ENCODE measurements at places on chromosomes 16 and 17.
A peak's percentile ranks its signal among the peaks of the same experiment; 100 is the strongest.

DNA sequence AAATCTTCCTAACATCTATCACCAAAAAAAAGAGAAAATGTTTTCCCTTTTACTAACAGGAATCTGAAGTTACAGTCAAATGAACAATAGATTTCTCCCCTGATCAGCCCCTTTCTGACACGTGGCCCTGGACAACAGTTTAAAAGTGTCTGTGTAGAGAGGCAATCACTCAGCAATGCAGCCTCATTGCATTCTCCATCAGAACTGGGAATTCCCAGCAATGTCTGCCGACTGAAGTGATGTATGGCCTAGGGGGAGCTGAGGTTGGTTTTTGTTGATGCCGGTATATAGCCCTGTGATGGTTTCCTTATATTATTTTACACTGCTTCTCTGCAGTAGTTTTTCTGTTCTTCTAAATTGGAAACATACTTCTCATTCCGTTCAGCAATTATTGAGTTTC lies 904.3 kb upstream of the CDH8 start:
- DNase-seq: no peak

DNA sequence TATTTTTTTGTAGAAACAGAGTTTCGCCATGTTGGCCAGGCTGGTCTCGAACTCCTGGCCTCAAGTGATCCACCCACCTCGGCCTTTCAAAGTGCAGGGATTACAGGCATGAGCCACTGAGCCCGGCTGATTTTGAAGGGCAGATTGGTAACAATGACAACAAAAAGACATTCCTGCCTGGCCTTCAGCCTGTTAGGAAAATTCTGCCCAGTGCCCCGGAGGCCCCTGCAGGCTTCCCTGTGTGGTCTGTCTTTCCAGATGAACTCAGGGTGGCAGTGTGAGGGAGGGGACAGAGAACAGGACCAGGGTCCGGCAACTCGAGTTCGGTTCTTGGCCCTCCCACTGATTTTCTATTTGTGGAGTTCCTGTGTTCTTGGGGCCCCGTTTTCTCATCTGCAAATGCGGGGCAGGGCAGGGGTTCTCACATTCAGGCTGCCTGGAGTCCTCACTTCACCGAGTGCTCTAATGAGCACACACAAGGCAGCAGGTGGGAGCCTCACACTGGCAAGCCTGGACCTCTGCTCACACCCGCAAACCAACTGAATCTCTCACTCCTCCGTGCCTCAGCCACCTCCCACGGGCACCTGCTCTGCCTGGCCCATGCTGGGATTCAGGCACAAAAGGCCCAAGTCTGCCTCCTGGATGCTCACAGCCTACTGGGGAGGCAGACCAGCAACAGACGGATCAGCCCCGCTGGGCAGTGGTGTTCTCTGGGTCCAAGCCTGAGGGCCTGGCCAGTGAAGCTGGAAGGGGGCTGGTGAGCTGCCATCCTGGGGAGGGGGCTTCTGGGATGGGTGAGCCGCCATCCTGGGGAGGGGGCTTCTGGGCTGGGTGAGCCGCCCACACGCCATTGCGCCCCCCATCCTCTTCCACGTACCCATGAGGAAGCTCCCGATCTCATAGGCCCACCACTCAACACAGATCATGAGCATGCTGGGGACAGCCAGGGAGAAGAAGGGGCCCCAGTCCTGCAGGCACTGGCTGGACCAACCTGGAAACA lies 10.3 kb downstream of the SLC47A2 start:
- no peak for DNase-seq

GRCh38 chr17:35698800-35699199 lies 32.6 kb upstream of the RASL10B start:
- no peak for DNase-seq

- no peak for DNase-seq
Measured at GRCh38 chr17:78653382-78653781, 76.2 kb upstream of the DNAH17 start.

GRCh38 chr16:55900616-55901393 lies 25.6 kb upstream of the CES5A start:
- DNase-seq: no peak

- no peak for DNase-seq
Measured at GRCh38 chr17:18987862-18988545, 16.6 kb downstream of the FAM83G start.

DNA sequence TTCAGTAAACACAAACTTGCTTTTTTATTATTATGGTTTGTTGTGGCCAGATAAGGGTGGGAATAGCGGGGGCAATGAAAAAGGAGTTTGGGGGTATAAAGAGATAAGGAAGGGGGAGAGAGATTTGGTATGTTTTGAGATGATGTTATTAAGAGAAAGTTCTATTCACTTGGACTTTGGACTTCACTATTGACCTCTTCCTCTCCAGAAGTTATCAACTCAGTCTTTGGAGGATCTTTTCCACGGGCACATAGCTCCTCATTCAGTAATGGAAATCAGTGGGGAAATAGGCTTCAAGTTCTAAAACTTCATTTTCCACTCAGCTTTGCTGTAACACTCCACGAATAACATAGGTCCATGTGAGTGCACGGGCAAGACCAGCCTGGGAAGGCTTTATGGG lies 23.2 kb downstream of the PROCA1 start:
- no peak for DNase-seq

DNA sequence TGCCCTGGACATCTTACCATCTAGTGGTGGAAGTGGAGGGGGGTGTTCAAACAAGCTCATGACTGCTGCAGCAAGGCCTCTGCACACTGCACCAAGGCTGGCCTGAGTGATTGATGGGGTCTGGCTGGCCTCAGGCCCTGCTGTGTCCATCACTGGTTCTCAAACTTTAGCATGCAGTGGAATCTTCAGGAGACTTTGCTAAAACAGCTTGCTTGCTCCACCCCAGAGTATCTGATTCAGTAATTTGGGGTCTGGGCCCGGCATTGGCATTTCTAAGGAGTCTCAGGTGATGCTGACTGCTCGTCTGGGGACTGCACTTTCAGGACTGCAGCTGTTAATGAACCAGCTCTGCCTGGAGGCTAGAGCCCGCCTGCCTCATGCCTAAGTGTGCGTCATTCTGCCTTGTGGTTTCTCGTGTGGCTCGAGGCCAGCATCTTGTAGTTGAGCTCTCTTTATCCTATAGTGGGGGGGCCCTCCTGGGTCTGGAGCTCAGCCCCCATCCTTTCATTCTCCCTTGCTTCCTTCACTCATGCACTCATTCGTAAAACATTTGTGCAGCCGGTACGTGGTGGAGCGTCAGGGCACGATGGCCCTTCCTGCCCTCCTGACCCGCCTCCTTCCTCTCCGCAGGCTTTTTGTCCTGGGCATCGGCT lies 4.1 kb downstream of the MGAT5B start:
- DNase-seq: no peak

- no peak for DNase-seq
Measured at GRCh38 chr16:84278968-84279367, 15.7 kb upstream of the WFDC1 start.

- DNase-seq: peak; percentile 54
Measured at GRCh38 chr17:59107306-59107670, 608 bp upstream of the TRIM37 start.

GRCh38 chr16:79628988-79629387 lies 28.5 kb upstream of the MAF start:
- no peak for DNase-seq

DNA sequence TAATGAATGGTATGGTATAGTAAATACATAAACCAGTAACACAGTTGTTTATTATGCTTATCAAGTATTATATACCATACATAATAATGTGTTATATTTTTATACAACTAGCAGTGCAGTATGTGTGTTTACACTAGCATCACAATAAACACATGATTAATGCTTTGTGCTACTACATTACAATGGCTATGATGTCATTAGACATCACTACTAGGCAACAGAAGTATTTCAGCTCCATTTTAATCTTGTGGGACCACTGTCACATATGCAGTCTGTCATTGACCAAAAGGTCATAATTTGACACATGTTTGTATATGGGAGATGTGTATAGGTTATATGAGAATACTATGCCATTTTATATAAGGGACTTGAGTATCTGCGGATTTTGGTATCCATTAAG lies 32.7 kb downstream of the TRIM37 start:
- DNase-seq: no peak

- DNase-seq: no peak
Measured at GRCh38 chr17:5511401-5512225, 25.2 kb downstream of the MIS12 start.

- peak; percentile 24 for DNase-seq
Measured at GRCh38 chr16:3690470-3690928, 26.8 kb downstream of the TRAP1 start.

DNA sequence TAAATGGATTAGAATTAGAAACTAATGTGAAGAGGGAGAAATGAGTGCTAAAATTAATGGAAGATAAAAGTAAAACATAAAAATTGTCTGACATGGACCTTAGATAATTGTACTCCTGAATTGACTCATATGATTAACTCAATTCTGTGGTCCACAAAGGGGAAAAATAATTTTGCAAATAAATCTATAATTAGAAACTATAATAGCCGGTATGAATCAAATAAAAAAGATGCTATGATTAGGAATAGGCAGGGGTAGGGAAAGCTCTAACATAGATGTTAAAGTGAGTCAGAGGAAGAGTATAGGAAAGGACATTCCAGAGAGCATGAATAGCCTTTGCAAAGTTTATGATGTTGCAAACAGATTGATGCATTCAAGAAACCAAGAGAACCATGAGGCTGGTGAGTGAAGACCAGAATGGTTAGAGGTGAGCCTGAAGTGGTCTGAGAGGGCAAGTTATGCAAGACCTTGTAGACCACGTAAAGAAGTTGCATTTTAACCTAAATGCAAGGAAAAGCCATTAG lies 262.1 kb upstream of the CA10 start:
- DNase-seq: no peak

GRCh38 chr17:4049546-4049945 lies 85.3 kb upstream of the ATP2A3 start:
- DNase-seq: no peak

DNA sequence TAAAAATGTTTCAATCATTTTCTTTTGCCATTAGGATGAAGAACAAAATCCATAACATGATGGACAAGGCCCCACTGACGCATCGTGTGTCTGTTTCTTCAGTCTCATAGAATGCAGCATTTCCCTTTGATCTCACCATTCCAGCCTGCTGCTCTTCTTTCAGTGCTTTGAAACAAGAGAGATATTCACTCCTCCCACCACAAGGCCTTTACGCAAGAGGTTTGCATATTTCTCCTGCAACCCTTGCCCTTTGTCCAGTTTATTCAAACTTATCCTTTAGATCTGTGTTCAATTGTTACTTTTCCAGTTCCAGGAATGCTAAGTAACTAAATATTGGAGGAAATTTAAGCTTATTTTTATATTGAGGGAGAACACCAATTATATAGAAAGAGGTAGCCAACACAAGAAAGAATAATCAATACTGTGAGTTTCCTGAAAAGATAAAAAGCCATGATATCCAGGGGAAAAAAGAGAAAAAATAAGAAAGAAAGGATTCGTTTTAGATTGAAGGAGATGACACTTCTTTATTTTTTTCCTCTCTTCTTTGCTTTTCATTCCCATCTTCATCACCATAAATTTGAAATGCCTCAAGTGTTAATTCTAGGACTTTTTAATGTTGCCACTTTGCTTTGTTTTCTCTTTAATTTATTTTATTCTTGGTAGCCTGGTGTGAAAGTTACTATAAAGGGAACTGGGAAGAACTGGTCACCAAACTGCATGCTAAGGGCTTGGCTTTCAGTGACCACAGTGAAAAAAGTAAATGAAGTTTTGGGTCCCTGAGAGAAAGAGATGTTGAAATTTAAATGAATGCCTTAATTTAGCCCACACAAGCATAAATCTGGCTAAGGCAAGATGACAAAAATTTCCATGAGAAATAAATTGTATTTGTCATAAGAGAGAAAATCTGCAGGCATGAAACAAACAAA lies 102.1 kb downstream of the KIF2B start:
- DNase-seq: no peak

- no peak for DNase-seq
Measured at GRCh38 chr16:66706506-66706880, 9.9 kb upstream of the CMTM4 start.

DNA sequence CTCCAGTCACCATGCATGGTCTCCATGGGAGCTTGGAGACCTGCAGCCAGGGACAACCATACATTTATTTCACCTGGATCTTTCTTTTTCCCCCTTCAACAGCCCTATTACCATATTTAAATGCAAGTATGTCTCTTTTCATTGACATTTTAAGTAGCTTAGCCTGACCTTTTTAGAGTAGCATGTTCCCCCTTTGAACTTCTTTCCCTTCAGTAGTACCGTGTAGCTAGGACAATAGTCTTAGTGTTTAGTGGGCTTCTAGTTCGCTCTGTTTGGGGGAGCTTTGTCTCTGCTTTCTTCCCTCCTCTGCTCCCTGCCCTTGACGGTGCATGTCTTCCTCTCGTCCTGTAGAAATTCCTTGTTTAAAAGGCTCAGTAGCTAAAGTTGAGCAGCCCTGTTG lies 94.6 kb downstream of the CCDC182 start:
- no peak for DNase-seq

DNA sequence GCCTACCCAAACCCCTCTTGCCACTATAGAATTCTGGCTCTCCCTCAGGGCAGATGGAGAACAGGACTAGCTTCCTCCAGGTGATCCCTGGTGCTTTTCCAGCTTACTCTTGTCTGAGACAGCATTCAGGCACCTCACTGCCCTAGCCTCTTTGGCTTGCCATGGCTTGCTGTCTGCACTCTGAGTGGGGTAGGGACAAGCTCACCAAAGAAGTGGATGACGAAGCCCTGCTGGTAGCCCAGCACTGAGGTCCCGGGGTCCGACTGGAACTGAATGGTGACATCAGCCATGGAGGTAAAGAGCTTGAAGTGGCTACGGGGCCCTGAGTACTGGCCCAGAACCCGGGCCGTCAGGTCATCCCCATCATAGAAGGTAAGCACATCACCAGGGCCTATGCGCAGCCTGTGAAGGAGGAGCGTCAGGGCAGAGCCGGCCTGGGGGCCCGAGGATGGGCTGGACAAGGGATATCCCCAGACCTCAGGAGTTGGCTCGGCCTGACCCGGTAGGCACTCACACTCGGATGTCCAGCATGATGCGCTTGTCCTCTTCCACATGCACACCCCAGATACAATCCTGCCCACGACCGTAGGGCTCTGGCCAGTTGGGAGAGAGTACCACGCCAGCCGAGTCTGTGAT lies 7.6 kb upstream of the PHF12 start:
- DNase-seq: no peak

DNA sequence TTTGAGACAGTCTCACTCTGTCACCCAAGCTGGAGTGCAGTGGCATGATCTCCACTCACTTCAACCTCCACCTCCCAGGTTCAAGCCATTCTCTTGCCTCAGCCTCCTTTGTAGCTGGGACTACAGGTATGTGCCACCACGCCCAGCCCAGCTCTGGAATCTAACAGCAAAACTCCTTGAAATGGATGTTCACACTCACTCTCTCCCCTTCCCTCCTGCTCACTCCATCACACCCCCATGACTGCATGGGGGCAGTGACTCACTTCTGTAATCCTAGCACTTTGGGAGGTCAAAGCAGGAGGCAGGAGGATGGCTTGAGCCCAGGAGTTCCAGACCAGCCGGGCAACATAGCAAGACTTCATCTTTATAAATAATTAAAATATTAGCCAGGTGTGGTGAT lies 11.1 kb upstream of the TFAP4 start:
- no peak for DNase-seq

GRCh38 chr17:75061618-75062017 lies 14.6 kb downstream of the KCTD2 start:
- DNase-seq: no peak

All from NCI-H2029 treated with DMSO at 0.1 percent for 48 hours (cell line).